RWPE1 (cell line): ENCODE measurements at places on chromosomes 3 and 15.

DNA sequence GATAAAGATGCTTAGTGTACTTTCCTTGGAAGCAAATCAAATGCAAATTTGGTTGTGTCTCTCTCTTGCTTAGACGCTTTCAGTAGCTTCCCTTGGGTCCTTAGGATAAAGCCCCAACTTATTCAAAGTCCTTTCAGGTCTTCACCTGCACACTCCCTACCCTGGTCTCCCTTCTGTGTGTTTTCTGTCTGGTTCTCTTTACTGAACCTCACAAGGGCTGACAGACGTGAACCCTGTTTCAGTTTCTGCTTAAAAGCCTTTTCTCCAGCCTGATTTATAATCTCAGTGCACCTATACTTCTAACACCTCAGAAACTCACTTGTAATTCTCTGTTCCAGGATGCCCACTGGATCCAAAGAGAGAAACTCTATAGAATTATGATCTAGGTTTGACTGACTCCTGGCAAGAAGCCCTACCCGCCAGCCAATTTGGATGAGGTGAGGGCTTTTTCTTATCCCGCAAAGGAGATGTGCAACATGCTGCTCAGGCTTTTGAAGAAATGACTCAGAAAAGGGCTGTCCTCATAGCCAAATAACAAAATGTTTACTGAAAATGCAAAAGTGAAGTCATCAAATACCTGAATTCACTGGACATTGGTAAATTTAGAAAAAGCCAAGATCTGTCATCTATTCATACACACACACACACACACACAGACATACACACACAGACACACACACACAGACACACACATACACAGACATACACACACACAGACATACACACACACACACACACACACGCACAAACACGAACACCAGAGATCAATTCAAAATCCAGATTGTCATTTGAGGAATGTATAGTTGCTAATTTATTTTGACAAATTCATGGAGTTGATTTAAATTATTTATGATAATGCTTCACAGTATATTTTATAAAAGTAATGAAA is 102.4 kb upstream of the EOMES start:
- DNase-seq, result no peak

DNA sequence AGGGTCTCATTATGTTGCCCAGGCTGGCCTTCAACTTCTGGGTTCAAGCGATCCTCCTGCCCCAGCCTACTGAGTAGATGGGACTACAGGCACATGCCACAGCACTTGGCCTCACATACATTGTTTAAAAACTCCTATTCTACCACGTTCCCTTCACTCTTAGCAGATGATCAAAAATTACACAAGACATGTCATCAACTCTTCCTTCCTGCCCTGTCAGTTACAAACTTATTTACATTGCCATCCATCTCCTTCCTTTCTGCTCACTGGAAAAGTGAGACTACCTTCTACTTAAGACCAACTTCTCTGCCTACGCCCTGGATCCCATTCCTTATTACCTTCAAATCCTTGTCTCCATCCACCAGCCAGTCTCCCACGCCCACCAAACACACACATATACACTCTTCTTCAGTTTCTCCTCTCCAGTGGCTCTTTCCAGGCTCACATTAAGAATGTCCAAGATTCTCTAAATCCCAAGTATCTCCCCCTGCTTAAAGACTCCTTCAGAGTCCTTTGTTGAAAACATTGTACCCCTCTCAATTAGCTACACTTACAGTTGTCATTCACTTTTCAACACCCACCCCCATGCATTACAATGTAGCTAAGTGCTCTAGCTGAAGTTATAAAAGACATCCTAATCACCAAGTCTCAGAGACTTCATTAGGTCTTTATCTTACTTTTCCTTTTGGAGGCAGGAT is 4.3 kb downstream of the PEAK1 start:
- DNase-seq, result no peak

DNA sequence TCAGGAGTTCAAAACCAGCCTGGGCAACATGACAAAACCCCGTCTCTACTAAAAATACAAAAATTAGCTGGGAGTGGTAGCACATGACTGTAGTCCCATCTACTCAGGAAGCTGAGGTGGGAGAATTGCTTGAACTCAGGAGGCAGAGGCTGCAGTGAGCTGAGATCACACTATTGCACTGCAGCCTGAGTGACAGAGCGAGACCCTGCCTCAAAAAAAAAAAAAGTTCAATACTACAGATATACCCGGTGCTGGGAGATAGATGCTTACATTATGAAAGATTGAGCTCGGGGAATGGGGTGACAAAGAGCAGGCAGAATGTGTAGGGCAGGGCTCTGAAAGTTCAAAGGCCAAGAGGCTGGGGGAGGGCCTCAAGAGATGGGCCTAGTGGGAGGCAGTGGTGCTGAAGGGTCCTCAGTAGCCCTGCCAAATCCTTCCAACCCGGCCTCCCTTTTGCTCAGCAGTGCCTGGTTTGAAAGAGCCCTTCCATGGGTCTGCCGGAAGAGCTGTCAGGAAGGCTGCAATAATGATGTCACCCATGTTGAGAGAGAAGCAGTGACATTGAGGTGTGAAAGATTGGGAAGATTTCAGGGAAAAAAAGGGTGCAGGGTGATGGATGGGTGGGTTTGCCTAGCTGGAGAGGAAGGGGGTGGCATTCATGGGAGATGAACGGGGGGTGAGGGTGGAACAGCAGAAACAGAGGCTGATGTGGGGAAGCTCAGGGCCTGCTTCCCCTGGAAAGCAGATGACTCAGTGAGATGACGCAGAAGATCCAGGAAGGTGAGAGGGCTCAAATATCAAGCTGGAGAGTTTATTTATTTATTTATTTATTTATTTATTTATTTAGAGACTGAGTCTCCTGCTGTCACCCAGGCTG is 20.0 kb upstream of the IREB2 start:
- DNase-seq, result peak; percentile 84

GRCh38 chr3:85007195-85008094 is 48.7 kb downstream of the CADM2 start:
- no peak for DNase-seq

- DNase-seq, result no peak
These were observed 211.4 kb upstream of the ZNF385D start for GRCh38 chr3:21962456-21962855.
